ENCODE measurements at places on chromosomes 16 and 17. TPM values are rescaled to one million over a fixed set of nuclear protein-coding genes. Genes with fewer than 3 reads are reported as not detected.

The SDR42E2 gene
- not detected for total RNA-seq

The LRRC75A gene
- total RNA-seq: 0.29 TPM

The GAS7 gene
- total RNA-seq: not detected

The PVALEF gene
- not detected for total RNA-seq

The ZSCAN10 gene
- 1.4 TPM for total RNA-seq

The PPP1R27 gene
- 0.29 TPM for total RNA-seq

The SLC13A5 gene
- total RNA-seq: not detected
